ENCODE measurements at places on chromosomes 3 and 15.

- DNase-seq: no peak
Observed at GRCh38 chr15:99157456-99157855, 52.6 kb downstream of the SYNM start.

DNA sequence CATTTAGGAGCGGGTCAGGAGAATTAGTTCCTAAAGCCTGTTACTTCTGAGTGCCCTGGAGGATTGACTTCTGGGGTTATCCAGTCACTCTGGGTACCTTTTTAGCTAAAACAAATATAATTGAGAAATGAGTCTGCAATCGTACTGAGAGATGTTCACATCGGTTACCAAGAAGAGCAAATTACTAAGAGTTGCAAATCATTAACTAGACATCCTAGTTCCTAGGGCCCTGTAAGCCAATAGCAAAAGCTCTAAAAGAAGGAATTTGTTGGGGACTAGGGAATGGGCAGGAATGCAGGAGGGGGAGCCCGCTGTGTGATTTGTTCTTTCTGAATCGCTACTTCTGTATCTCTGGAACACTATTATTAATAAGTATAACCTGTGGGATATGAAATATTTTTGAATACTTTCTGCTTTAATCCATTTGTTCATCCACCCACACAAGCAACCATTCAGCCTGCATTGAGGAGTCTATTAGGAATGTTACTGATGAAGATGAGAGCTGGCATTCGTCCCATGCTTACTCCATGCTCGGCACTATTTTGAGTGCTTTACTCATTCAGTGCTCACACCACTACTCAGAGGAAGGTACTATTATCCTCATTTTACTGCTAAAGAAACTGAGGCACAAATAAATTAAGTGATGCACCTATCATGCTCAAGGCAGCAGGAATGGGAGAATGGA lies 31.5 kb upstream of the KY start:
- DNase-seq: no peak

DNA sequence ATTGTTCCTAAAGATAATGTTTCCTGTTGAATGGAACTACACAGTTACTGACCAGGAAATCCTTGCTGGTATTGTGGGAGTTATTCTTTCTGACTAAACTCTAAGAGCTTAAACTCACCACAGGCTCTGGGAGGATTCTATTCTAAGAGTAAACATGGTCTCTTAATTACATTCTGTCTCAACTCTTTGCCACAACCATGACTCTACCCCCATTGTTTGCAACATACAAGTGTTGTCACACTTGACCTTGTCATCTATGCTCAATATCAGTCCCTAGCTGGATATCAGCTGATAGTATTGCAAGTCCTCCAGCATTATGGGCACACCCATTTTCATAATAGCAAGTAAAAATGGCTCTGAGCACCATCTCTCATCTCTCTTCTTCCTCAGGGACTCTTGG lies 29.6 kb upstream of the SECISBP2L start:
- no peak for DNase-seq

DNA sequence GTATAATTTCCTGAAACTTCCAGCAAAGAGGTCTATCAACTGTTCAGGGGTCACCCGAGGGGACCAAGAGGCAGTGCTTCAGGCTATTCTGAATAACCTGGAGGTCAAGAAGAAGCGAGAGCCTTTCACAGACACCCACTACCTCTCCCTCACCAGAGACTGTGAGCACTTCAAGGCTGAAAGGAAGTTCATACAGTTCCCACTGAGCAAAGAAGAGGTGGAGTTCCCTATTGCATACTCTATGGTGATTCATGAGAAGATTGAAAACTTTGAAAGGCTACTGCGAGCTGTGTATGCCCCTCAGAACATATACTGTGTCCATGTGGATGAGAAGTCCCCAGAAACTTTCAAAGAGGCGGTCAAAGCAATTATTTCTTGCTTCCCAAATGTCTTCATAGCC lies 6.8 kb downstream of the GCNT3 start:
- no peak for DNase-seq

DNA sequence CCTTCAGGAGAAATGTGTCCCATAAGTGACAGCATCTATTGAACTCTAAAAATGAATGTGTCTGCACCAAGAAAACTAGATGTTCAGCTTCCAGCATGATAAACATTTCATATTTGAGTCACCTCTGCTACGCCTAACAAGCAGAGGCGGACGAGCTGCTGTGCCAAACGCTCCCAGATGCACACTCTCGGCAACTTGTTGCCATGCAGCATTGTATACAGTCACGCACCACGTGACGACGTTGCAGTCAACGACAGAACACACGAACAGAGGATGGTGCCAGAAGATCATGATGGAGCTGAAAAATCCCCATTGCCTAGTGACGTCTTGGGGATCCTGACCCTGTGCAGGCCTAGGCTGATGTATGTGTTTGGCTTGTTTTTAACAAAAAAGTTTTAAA lies 137.5 kb downstream of the XXYLT1 start:
- DNase-seq: no peak

- no peak for DNase-seq
Observed at GRCh38 chr3:114213292-114213626, 24.1 kb downstream of the ZNF80 start.

DNA sequence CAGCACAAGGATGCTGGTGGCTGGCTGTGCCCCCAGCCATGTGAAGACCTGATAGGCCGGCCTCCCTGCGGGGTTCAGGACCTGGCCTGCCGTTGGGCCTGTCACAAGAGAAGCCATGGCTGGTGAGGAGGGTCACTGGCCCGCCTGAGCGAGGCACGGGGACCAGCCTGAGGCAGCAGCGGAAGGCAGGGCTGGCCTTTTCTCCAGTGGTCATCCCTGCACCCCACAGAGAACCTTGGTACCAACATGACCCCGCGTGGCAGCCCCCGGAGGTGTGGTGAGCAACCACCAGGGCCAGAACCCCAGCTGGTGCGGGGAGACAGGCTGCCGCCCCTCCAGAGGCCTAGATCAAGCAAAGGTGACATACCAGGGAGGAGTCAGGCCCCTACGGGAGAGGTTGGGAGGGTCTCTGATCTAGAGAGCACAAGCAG lies 134.1 kb upstream of the MEF2A start:
- no peak for DNase-seq

GRCh38 chr3:60708191-60708975 lies 542.9 kb downstream of the FHIT start:
- DNase-seq: no peak

GRCh38 chr15:68345481-68345880 lies 67.9 kb downstream of the FEM1B start:
- DNase-seq: no peak

GRCh38 chr15:43509660-43510199 lies 7.7 kb upstream of the MAP1A start:
- no peak for DNase-seq

GRCh38 chr3:27930052-27930602 lies 208.0 kb upstream of the EOMES start:
- no peak for DNase-seq

DNA sequence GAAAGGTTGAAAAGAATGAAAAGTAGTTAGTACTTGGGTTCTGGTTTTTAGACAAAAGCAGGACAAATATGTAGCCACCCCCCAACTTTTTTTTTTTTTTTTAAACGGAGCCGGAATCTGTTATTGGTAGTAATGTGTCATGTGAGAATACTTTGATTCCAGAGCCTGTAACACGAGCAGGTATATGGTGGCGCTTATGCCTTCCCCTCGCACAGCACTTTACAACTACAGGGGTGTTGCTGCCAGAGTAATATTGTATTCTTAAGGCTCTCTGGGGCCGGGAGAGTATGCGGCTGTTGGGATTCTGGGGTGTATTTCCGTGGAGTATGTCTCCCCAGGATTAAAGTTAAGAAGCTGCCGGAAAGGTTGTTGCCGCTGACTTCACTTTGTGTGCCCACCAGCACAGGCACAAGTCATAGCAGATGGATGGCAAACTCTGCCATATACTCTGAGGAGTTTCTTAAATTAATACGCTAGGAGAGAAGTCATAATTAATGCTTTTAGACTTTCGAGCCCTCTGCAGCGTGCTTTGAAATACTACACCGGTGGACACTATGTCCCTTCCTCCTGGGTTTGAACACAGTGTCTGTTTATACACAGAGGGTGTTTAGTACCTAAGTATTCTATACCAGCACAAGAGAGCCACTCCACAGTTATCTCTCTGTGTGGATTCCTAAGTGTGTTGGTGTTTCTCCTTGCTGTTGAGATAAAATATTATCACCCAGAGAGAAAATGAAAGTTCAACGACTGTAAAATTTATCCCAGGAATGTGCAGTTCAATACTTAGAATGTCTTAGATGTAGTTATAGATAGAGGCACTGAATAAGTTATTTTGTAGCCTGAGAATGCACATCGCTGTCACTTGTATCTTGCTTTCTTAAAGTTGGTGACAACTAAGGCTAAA lies 1.4 kb downstream of the MBNL1 start:
- DNase-seq: no peak

DNA sequence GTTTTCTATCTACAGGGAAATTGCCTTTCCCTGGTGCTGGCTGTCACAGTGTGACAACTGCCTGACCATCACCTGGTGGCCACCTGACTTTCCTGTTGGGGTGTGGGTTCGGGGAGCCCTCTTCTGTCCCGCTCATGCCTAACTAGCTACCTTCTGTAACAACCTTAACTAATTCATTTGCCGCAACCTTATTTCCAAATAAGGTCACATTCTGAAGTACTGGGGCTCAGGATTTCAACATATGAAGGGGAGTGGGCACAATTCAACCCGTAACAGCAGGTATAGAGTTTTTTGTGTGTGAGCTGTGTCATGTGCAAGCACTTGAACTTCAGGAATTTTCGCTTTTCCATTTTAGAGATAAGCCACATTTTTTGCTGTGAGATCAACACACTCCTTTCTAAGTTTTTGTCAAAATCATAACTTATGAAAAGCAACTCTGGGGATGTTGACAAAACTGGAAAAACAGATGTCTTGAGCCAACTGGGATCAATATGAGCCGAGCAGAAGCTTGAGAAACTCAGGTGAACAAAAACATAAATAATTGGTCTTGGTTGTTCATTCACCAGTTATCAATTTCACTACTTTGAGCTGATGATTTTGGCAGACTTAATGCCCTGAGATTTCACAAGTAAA lies 242.0 kb upstream of the RGMA start:
- no peak for DNase-seq

GRCh38 chr3:123732447-123732846 lies 147.6 kb upstream of the HACD2 start:
- DNase-seq: no peak

DNA sequence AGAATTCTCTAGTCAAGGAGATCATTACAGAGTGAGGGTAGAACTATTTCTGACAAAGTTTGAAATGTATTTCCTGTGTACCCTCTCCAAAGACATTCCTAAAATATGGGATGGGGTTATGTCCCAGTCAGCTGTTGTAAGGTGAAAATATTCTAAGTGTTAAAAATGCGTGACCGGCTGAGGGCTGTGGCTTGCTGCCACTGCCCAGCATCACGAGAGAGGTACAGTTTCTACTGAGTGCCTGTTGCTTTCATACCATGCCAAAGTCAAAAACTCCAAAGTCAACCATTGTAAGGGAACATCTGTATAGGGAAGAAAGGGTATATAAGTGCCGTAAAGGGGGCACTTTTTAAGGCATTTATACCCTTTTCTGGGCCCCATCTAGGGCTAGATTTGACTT lies 30.9 kb downstream of the MAP6D1 start:
- no peak for DNase-seq

DNA sequence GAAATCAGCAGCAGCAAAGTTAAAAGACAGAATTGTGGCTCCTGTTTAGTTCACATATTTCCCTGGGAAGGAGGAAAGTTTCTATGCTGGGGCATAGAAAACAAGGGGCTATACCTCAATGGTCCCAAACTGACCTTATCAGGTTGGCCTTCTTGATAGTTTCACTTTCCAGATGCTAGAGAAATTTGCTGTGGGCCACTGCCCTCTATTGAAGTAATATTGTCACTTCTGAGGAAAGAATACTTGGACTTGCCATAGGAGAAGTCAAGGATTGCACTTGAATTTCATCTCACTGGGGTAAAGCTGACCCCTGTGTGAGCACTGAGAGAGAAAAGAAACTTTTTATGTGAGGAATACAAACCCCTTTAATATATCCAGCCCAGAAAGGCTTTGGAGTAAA lies 49.3 kb upstream of the XCR1 start:
- DNase-seq: no peak

DNA sequence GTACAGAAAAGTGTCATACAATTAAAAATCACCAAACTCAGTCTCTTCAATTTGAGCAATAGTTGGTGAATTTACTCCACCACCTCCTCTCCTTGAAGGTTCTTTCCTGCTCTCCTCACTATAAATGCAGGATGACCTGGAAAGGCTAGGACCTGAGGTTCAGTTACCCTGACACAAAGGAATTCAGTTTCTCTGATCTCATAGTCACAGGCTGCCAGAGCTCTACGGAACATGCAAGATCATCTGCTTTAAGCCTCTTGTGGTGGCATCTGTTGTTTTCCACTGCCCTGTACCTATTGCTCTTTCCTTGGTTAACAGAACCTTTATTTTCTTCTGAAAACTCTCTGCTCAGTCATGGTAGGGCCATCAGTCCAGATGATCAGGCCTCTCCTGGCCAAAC lies 4.9 kb upstream of the TP63 start:
- no peak for DNase-seq

DNA sequence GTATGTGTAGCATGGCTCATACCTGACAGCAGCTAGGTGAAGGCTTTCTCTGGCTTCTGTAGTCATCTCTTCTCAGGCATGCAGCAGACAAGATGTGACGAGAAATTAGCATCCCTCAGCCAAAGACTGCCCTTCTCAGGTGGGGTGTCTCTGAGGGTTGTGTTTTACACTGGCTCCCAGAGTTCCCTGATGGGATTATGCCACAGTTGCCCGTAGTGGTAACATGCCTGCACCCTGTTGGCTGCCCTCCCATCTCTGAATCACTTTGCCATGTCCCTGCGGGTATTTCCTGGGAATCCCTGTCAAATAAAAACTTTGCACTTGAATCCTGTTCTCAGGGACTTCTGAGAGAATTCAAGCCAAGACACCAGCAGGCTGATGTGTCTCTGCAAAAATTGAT lies 70.5 kb downstream of the LRTM1 start:
- DNase-seq: no peak

DNA sequence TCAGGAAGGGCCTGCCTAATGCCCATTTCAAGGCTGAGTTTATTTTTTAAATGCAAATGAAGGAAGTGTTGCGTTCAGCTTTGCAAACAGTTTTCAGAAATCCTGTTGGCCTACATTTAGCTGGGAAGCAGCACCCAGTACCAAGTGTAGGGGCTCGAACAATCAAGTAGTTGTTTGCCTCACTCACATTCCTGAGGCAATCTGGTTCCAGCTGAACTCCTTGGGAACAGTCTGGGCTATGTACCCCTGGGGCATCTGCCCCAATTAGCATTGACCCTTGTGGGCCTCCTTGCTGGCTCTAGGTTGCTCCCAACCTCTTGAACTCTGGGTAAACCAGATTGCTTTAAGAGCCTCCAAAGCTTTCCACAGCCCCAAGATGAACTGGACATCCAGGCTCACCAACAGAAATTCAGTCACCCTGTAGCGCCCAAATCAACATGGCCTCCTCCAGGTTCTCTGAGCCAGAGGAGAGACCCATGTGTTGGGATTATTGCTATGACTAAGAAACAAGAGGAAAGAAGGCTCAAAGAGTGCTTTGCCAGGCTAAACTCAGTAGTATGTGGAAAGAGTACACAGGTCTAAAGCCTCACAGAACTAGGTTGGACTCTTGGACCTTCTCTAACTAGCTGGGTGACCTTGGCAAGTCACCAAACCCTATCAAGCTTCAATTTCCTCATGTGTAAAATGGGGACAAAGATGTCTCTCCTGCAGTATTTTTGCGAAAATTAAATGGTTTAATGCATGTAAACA lies 532.7 kb downstream of the SOX2 start:
- DNase-seq: no peak

- no peak for DNase-seq
Observed at GRCh38 chr3:128814519-128815317, 64.7 kb upstream of the ACAD9 start.

- DNase-seq: no peak
Observed at GRCh38 chr15:96402403-96402802, 71.9 kb downstream of the NR2F2 start.

- no peak for DNase-seq
Observed at GRCh38 chr3:197907196-197907595, 42.8 kb upstream of the RPL35A start.

Measured in GM12891 (cell line).